ENCODE measurements at places on chromosomes 3 and 15.

DNA sequence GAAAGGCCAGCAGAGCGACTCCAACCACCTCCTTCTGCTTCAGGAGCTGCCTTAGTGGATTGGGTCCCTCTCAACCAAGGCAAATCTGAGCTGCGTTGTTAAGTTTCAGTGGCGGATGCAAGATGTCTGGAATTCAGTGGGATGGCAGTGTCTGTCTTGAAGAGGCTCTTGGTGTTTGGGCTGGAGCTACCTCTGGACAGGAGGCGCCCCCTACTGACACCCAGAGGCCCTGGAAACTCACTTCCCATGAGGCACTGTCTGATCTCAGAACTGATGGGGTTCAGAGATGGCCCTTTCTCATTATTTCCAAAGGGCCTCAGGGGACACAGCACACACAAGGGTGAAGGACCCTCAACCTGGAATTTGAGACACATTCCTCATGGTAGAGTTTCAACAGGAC is 6.0 kb upstream of the SLC28A1 start:
- DNase-seq, result no peak

DNA sequence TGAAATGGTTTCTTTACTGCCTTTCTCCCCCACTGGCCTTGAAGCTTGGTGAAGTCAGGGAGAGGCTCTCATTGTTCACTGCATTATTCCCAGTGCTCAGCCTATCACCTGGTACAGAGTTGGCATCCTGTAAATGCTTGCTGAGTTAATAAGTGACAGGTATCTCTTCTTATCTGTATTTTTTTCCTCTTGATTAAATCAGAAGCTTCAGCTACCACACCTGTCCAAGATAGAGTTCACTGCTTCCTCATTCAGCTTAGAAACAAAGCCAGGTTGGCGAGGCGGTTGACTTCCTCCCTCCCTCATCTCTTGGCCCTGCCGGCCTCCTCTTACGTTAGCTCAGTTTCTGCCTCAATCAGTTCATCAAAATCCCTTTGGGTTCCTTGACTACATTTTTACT is 142.8 kb downstream of the LIPC start:
- DNase-seq, result no peak

- DNase-seq, result no peak
Measured at GRCh38 chr3:35646081-35646480, 6.8 kb downstream of the ARPP21 start.

- no peak for DNase-seq
Measured at GRCh38 chr3:126983653-126984390, 907 bp downstream of the PLXNA1 start.

DNA sequence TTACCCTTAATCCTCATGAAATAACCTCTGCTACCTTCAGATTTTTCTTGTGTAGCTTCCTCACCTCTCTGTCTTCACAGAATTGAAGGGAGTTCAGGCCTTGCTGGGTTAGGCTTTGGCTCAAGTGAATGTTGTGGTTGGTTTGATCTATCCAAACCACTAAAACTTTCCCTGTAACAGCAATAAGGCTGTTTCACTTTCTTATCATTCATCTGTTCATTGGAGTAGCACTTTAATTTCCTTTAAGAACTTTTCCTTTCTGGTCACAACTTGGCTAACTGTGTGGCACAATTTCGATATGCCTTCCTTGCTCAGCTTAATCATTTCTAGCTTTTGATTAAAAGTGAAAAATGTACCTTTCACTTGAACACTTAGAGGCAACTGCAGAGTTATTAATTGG is 129.8 kb downstream of the NR1I2 start:
- DNase-seq, result no peak
